Aorta (tissue), 5 donors: ENCODE measurements at places on chromosomes 6 and 20.
A peak's percentile ranks its signal among the peaks of the same experiment; 100 is the strongest.

DNA sequence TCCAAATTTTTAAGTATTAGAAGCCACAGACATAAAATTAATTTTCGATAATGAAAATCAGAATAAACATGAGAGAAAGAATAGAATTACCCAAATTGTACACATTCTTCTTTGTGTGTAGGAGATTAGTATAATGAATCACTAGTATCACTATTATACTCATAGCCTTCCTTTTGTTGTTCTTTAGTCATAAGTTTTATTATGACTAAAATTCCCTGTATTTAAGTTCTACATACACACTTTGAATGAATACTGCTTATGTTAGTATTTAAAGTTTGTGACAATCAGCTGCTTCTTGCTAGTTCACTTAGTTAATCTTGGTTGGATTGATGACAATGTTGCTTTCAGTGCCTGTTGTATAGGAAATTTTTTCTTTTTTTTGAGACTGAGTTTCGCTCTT is 72.7 kb downstream of the CCDC170 start:
- H3K4me1 ChIP-seq, result no peaks in the 10 kb centered on the region
- DNase-seq, result no peak
- no peaks in the 10 kb centered on the region for H3K27me3 ChIP-seq
- H3K27ac ChIP-seq, result no peak overlapping the region
- no peak overlapping the region for H3K4me3 ChIP-seq
- H3K36me3 ChIP-seq, result no peaks in the 10 kb centered on the region

- no peaks in the 10 kb centered on the region for H3K27me3 ChIP-seq
- DNase-seq, result no peak
- H3K36me3 ChIP-seq, result no peaks in the 10 kb centered on the region
- H3K4me1 ChIP-seq, result no peaks in the 10 kb centered on the region
- no peak overlapping the region for H3K4me3 ChIP-seq
These were observed 2.5 kb downstream of the RNF182 start for GRCh38 chr6:13927203-13927602.

GRCh38 chr6:108114841-108115597 is 40.5 kb upstream of the OSTM1 start:
- DNase-seq, result peak; percentile 89
- H3K27me3 ChIP-seq, result no peaks in the 10 kb centered on the region
- H3K36me3 ChIP-seq, result no peaks in the 10 kb centered on the region
- no peaks in the 10 kb centered on the region for H3K4me1 ChIP-seq
- H3K27ac ChIP-seq, result no peak overlapping the region
- peak overlapping the region; percentile 17 for H3K4me3 ChIP-seq

GRCh38 chr6:159788753-159789376 is 537 bp downstream of the TCP1 start:
- peak overlapping the region; percentile 82 for H3K4me3 ChIP-seq
- no peaks in the 10 kb centered on the region for H3K27me3 ChIP-seq
- H3K36me3 ChIP-seq, result no peaks in the 10 kb centered on the region
- DNase-seq, result peak; percentile 81
- H3K4me1 ChIP-seq, result no peaks in the 10 kb centered on the region
- peak overlapping the region; percentile 10 for H3K27ac ChIP-seq

- no peak for DNase-seq
- no peak overlapping the region for H3K4me3 ChIP-seq
- no peaks in the 10 kb centered on the region for H3K36me3 ChIP-seq
- H3K27me3 ChIP-seq, result no peaks in the 10 kb centered on the region
- peaks cover 2% of the 10 kb centered on the region for H3K4me1 ChIP-seq
These were observed 16.6 kb downstream of the SMOC2 start for GRCh38 chr6:168457653-168457934.

GRCh38 chr20:63578224-63579016 is 4.4 kb upstream of the HELZ2 start:
- no peak overlapping the region for H3K4me3 ChIP-seq
- no peak overlapping the region for H3K27ac ChIP-seq
- no peaks in the 10 kb centered on the region for H3K27me3 ChIP-seq

- H3K27ac ChIP-seq, result no peak overlapping the region
- no peaks in the 10 kb centered on the region for H3K4me1 ChIP-seq
- H3K4me3 ChIP-seq, result no peak overlapping the region
- no peak for DNase-seq
- H3K27me3 ChIP-seq, result no peaks in the 10 kb centered on the region
These were observed 2.7 kb downstream of the FOXA2 start for GRCh38 chr20:22581437-22582385.

DNA sequence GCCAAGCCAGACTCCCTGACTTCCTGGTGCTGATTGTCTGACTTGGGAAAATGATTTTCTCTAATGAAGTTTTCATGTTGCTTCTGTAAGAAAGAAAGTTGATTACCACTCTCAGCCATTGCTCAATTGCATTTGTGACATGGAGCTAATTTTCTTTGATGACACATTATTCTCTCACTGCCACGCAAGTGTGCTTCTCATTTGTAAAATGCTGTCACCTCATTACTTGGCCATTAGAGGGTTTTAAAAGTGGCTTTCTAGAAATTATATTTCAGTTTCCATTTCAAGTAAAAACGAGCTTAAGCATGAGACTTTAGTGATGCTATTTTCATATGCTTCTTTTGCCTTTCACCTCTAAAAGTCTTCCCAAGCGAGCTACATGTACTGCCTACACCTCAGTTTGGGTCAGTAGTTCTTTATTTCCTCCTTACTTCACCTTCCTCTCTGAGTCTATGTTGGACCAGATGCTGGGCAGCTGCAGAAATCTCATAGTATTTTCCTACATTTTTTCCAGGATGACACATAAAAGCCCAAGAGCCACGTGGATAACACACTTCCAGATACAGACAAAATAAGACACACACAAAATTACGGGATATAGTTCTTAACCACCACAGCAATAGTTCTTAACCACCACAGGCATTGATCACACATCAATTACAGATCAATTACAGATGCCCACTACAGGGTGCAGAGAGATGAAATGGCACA is 6.3 kb upstream of the FAM210B start:
- no peak for DNase-seq
- H3K4me1 ChIP-seq, result no peaks in the 10 kb centered on the region
- no peak overlapping the region for H3K27ac ChIP-seq
- H3K27me3 ChIP-seq, result no peaks in the 10 kb centered on the region

DNA sequence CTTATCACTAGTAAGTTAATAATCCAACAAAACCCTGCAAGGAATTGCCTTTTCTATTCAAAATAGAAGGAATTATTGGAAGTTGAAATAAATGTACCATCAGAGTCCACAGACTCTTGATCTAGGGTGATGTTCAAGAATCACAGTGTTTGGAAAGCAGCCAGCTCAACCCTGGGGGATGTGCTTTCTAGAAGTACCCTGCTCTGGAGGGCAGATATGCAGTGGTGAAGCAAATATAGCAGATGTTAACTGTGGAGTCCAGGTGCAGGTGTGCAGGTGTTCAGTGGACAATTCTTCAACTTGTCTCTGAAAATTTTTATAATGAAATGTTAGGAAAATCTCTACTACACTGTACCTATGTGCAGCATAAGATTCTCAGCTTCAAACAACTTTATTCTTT is 9.1 kb upstream of the INSM1 start:
- DNase-seq, result no peak
- no peak overlapping the region for H3K4me3 ChIP-seq
- peaks cover 2% of the 10 kb centered on the region for H3K4me1 ChIP-seq
- no peak overlapping the region for H3K27ac ChIP-seq
- no peaks in the 10 kb centered on the region for H3K36me3 ChIP-seq

DNA sequence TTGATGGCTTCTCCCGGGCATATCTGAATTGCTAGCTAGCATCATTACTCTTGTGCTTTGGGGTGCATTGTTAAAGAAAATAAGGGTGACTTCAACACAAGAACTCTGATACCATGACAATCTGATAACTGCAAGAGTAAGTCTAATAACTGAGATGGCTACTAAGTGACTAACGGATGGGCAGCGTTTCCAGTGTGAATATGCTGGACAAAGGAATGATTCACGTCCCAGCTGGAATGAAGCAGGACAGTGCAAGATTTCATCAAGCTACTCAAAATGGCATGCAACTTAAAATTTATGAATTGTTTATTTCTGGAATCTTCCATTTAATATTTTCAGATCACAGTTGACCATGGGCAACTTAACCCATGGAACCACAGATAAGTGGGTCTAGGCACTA is 31.7 kb downstream of the MOXD1 start:
- no peaks in the 10 kb centered on the region for H3K36me3 ChIP-seq
- no peak overlapping the region for H3K4me3 ChIP-seq
- no peak for DNase-seq
- H3K4me1 ChIP-seq, result no peaks in the 10 kb centered on the region
- no peaks in the 10 kb centered on the region for H3K27me3 ChIP-seq

GRCh38 chr6:75906871-75907270 is 157.8 kb downstream of the MYO6 start:
- no peak overlapping the region for H3K4me3 ChIP-seq
- H3K36me3 ChIP-seq, result no peaks in the 10 kb centered on the region
- no peak overlapping the region for H3K27ac ChIP-seq
- no peaks in the 10 kb centered on the region for H3K4me1 ChIP-seq
- no peaks in the 10 kb centered on the region for H3K27me3 ChIP-seq

GRCh38 chr20:24909861-24910260 is 39.2 kb upstream of the CST7 start:
- no peaks in the 10 kb centered on the region for H3K36me3 ChIP-seq
- H3K4me3 ChIP-seq, result no peak overlapping the region
- no peak overlapping the region for H3K27ac ChIP-seq
- H3K4me1 ChIP-seq, result no peaks in the 10 kb centered on the region
- no peak for DNase-seq
- no peaks in the 10 kb centered on the region for H3K27me3 ChIP-seq

DNA sequence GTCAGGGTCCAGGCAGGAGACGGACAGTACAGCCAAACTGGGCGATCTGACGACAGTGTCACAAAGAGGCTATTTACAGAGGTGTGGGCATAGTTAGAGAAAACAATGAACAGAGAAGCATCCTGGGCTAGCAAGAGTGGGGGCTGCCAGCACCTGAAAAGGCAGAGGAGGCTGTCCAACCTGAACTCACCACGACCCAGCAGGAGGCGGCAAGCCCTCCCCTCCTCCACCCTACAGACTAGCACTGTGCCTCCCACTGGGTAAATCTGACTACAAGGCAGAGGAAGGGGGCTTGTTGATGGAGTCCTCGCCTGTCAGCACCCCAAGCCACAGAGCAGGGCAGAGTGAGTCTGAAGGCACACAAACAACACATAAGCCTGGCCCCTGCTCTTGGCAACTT is 52.8 kb upstream of the CDYL start:
- H3K4me3 ChIP-seq, result no peak overlapping the region
- no peaks in the 10 kb centered on the region for H3K4me1 ChIP-seq
- no peaks in the 10 kb centered on the region for H3K27me3 ChIP-seq
- H3K27ac ChIP-seq, result no peak overlapping the region
- H3K36me3 ChIP-seq, result no peaks in the 10 kb centered on the region
- no peak for DNase-seq

GRCh38 chr20:56748476-56749377 is 119.6 kb downstream of the TFAP2C start:
- DNase-seq, result no peak
- H3K27ac ChIP-seq, result no peak overlapping the region
- no peaks in the 10 kb centered on the region for H3K4me1 ChIP-seq
- no peak overlapping the region for H3K4me3 ChIP-seq

GRCh38 chr20:650954-651353 is 2.0 kb downstream of the SRXN1 start:
- no peak overlapping the region for H3K4me3 ChIP-seq
- no peak overlapping the region for H3K27ac ChIP-seq
- H3K4me1 ChIP-seq, result no peaks in the 10 kb centered on the region
- no peaks in the 10 kb centered on the region for H3K27me3 ChIP-seq

DNA sequence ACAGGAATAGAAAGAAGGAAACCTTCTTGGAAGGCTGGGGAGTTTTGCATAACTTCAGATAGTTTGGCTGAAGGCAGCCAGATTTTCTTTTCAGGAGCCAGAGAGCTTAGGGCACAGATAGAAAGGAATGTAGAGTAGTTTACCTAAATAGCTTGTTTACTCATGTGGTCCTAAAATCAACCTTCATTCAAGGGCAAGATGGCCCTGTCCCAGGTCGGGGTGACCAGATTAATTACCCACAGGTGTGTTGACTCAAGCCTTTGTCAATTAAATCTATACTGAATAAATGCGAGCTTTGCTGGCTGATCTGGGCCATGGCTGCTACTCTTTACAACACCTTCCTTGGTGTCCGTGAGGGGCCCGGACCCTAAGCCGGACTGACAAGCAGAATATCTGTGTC is 792.0 kb upstream of the MAN1A1 start:
- no peaks in the 10 kb centered on the region for H3K36me3 ChIP-seq
- DNase-seq, result no peak
- no peak overlapping the region for H3K4me3 ChIP-seq

DNA sequence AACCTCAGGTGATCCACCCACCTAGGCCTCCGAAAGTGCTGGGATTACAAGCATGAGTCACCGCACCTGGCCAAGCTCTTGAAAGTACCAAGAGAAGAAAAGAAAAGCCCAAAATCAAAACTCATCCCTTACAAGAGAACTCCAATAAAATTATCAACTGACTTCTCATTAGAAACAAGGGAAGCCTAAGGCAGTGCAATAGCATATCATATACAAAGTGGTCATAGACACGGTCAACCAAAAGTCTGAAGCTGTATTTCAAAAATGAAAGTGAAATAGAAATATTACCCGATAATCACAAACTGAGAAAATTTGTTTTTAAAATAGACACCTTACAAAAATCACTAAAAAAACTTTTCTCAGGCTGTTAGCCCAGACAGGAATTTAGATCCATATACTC is 1321.1 kb upstream of the GJE1 start:
- H3K4me3 ChIP-seq, result no peak overlapping the region
- no peaks in the 10 kb centered on the region for H3K27me3 ChIP-seq

DNA sequence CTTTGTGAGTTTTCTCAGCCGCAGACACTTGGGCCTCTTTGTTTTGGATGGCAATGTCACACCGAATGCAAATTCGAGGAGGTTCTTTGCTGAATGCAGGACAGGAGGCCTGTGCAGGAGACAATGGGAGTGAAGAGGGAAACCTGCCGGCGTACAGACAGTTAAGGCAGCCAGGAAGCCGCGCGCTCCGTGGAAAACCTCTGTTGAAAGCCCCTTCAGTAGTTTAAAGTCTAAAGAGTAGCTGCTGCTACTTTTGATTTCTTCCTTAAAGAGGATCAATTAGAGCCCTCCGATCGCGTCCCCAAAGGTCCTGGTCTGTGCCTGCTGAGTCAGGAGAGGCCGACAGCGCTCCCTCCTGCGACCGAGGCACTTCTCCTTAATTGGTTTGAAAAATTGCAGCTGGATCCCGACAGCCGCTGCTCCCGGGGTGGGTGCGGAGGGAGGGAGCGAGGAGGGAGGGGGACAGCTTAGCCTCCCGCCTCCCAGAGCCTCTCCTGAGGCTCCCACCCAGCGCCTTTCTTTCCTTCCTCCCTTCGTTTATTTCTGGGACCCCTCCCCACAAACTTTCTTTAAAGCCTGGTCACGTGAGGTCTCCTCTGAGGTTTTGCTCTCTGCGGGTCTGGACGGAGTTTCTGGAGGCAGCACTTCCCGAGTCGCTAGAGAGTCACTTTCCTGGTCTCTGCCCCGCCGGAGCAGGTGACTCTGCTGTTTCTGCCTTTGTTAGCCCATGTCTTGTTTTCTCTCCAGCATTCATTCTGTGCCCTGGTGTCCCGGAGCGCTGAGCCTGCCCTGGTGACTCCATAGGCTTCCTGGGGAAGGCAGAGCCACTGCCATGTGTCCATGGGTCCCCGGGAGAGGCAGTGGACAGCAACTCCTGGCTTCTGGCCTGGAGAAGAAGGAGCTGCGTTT is 22.3 kb upstream of the RPP40 start:
- no peaks in the 10 kb centered on the region for H3K36me3 ChIP-seq
- DNase-seq, result peak; percentile 77
- peak overlapping the region; percentile 48 for H3K4me3 ChIP-seq
- no peaks in the 10 kb centered on the region for H3K27me3 ChIP-seq
- H3K27ac ChIP-seq, result no peak overlapping the region
